Fibroblast of villous mesenchyme (primary cell): ENCODE measurements at places on chromosomes 1 and 21. TPM values are rescaled to one million over a fixed set of nuclear protein-coding genes. Genes with fewer than 3 reads are reported as not detected.

DNA sequence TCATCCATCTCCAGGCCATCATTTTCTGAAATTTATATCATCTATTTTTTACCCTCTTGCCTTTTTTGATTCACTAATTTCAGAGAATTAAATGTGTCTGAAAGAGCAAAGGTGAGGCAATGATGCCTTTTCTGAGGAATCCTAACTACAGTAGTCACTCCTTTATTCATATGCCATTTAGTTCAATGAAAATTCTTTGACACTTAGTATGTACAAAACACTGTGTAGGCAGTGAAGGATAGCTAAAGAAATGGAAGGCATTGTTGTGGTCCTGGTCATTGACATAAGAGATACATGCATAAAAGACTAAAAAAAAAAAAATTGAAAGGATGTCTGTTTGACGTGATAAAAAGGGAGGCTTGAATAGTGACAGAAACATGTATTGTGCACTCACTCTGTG lies 171.9 kb upstream of the BEND5 start:
- DNase-seq: no peak

- DNase-seq: no peak
Observed at GRCh38 chr1:93591676-93592550, 89.7 kb downstream of the BCAR3 start.

DNA sequence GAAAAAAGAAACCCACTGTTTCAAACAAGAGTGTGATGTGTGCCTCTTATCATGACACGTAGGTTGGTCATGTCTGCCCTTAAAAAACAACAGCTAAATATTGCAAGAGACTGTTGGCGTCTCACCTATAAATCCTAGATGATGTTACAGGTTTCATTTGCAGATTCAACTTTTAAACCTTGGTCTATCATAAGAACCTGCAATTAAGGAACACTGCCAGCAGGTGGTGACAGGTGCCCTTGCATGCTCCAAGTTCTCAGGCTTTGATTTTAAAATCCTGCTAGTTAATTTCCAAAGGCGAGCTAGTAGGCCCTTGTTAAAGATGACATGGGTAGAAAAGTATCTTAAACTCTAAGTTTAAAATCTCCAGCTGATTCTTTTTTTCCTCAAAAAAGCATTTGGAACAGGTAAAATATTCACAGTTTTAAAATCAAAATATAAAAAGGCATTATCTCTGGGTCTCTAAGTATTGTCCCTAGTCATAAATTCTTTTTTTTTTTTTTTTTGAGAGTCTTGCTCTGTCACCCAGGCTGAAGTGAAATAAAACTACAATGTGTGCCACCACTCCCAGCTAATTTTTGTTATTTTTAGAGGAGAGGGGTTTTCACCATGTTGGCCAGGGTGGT lies 39.1 kb downstream of the CLSTN1 start:
- DNase-seq: peak; percentile 71

DNA sequence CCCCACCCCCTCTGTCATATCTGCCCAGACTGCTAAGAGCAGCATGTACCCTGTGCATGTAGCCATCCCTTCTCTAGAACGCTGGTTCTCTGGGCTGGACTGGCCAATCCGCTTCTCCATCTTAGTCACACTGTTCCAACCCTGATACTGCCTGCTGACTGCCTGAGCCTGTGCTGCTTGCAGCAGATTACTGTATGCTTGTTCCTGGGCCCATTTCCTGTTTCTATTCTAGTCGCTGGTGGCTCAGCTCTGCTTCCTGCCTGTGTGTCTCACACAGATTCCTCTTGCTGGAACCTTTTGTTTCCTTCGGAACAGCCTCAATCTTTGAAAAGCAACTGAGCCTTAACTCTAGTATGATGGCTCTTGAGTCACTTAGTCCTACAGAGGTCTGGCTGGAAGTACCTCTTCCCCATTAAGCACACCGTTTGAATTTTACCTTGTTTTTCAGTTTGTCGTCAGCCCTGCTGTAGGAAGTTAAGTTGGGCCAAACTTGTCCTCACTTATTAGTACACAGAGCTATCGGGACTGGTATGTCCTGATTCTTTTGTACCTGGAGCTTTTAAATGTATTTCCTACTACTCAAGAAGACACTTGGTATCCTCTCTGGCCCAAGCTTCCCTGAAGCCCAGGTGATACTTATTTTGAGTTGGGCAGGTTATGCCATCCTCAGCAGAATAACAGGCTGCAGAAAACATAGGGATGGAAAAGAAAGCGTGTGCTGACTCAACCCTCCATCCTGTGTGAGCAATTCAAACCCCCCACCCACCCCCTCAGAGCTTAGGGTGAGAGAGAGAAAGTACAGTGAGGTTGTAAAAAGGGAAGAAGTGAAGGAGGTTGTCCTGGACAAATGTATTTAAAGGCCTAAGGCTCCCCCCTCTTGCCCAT lies 43.4 kb upstream of the PIGV start:
- DNase-seq: peak; percentile 88

- DNase-seq: no peak
Observed at GRCh38 chr1:51568231-51568935, 48.5 kb upstream of the OSBPL9 start.

GRCh38 chr1:116739371-116740012 lies 14.7 kb upstream of the CD2 start:
- DNase-seq: no peak

DNA sequence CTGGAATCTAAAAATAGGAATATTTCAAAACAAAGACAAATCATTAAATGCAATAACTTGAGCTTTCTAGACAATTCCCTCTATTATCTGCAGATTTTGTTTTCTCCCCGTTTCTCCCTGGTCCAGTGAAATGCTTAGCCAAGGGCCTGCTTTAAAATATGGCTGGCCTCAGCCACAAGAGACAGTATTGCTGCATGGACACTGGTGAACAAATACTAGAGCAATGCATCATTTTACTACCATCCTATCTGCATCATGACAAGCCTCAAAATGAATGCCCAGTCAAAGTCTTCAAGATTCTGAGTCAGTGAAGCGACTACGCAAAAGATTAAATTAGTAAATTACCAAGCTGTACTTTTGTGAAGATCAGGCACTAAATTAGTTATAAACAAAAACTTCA lies 80.5 kb downstream of the ENAH start:
- peak; percentile 48 for DNase-seq

GRCh38 chr1:218939095-218939494 lies 234.6 kb upstream of the LYPLAL1 start:
- peak; percentile 29 for DNase-seq

- DNase-seq: no peak
Observed at GRCh38 chr1:1050577-1051052, 23.5 kb downstream of the RNF223 start.

GRCh38 chr1:160256396-160257046 lies 5.8 kb downstream of the DCAF8 start:
- DNase-seq: peak; percentile 86

DNA sequence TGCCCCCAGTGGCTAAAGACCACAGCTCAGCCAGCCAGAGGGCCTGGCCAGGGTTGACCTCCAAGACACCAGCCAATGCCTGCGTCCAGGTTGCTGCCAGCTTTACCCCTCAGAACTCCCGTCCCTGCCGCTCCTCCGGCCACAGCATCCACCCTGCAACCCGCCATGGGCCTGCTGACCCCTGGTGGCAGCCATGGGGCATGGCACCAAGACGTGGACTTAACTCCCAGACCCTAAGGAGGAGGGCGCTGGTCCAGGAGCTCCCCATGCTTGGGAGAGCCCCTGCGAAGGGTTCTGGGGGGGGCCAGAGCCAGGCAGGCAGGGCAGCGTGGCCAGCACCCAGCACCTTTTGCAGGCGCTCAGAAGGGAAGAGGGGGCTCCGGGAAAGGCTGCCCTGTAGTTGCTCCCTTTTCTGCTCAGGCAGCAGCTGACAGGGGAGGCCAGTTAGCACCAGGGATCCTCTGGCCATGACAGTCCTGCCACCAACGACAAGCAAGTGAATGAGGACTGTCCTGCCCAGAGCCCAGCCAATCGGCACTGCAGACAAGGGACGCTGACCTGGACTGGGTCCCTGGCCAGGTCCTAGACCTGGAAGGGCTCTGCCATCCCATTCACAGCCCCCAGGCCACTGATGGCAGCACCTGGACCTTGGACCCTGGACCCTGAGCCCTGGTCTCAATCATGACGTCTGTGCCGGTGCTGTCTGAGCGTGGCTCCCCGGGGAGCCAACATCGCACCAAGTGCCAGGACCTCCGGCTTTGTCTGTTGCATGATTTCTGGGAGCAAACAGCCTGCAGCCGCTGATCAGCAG lies 246.2 kb downstream of the NPHP4 start:
- peak; percentile 27 for DNase-seq

DNA sequence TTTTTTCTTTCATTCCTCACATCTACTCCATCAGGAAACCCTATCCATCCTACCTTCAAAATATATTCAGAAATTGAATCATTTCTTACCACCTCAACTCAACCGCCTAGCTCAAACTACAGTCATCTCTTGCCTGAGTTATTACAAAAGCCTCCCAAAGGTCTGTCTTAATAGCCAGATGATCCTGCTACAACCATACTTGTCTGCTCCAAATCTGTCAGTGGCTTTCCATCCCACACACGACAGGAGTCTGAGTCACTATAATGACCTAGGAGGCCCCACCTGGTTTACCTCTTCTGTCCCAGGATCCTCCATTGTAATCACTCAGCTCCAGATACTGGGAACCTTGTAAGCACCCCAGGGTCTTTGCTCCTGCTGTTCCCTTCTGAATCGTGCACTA lies 37.1 kb upstream of the IL12RB2 start:
- no peak for DNase-seq

DNA sequence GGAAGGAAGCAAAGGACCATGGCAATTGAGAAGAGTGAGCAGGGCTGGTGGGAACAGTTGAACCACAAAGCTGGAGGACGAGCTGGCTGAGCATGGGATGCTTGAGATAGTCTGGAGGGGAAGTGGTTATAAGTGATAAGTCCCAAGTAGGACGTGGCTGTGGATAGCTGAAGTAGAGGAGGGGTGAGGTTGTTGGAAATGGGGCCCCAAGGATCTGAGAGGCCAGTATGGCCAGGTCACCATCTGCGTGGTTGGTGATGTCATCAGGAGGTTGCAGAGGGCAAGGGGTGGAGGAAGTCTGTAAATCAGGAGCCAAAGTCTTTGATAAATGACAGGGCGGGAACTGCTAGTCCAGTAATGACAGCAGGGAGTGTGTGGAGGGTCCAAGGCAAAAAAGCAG lies 11.0 kb upstream of the REN start:
- peak; percentile 24 for DNase-seq

DNA sequence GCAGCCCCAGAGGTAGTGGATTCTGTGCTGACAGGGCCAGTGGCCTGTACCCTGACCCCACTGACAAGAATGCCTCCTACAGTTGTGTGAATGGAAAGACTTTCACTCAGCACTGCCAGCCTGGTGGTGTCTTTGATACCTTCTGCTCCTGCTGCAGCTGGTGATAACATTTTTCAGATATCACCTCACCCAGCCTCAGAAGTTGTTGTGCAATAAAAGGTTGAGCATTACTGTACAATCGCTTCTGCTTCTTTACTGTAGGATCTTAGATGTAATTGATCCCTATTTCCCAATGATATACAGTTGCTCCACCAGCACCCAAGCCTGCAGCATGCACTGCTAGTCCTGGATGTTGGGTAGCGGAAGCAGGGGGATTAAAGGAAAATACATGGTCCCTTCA lies 4.8 kb upstream of the CHIA start:
- no peak for DNase-seq

GRCh38 chr21:21148009-21148408 lies 149.8 kb downstream of the NCAM2 start:
- no peak for DNase-seq

- no peak for DNase-seq
Observed at GRCh38 chr1:29490204-29490934, 254.0 kb downstream of the PTPRU start.

GRCh38 chr1:224266105-224266914 lies 63.7 kb downstream of the NVL start:
- DNase-seq: peak; percentile 59

KRTAP19-3 gene
- not detected in 2 replicates for total RNA-seq

MAB21L3 gene
- total RNA-seq: under 0.01 TPM in 2 replicates

RNU1-2 gene
- under 0.01 TPM in 1 of 2 replicates, not detected in the other for total RNA-seq
